Omental fat pad (tissue), 4 donors: ENCODE measurements at places on chromosomes 1 and 21.

DNA sequence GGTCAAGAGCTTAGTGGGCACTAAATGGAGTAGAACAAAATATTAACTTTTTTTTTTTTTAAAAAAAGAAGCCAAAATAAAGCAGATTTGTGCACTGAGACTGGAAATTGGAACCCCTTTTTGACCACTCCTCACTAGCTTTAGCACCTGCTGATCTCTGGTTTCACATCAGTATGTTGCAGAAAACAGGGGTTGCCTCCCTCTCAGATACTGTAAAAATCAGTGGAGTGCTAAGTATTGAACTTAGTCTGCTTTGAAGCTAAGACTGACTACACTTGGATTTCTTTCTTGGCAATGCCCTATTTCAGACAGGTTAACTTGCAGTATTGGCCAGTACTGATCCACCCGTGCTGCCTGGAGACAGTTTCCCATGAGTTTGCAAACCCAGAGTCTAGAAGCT is 2.7 kb upstream of the KIAA0040 start:
- no peak for DNase-seq

DNA sequence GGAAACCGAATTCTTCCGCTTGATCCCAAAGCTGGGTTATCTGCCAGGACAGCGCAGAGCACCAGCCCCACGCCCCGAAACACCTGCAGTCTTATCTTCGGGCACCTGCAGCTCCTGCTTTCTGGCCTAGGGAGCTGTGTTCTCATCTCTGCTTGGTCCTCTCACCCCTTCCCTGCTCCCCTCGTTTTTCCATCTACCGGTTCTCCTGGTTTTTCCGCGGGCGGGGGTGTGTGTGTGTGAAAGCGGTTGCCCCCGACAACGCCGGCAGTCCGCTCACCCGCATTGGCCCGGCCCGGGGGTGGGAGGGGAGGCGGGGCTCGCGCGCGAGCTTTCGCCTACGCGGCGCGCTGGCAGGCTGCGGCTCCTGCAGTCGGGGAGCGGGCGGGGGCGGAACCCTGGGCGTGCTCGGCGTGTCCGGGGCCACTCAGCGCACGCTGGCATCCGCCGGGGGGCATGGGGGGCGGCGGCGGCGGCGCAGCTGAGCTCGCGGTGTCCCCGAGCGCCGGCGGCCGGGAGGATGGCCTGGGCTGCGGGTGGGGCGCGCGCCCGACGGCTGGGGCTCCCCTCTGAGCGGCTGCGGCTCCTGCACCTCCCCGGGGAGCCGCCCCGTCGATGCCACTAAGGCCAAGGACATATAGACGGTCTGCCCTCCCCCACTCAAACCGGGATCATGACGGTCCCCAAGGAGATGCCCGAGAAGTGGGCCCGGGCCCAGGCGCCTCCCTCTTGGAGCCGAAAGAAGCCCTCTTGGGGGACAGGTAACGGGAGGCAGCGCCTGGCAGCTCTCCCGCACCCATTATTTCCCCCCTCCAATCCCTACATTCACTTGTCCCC is 3.2 kb downstream of the ATP8B2 start:
- DNase-seq, result peak; percentile 66

DNA sequence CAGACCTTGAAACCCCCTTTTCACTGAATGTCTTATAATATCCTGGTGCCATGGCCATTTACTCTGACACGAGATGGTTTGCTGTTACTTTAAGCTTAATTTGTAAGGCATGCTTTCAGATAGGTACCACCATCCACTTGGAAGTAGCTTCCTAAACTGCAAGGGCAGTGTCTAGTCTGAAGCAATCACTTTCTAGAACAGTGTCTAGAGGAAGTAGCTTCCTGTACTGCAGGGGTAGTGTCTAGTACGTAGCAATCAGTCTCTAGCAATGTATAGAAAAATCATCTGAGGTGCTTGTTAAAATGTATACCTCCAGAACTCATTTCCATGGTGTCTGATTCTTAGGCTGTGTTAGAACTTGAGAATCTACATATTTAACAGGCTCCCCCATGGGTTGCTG is 42.5 kb downstream of the ZBTB40 start:
- DNase-seq, result no peak

DNA sequence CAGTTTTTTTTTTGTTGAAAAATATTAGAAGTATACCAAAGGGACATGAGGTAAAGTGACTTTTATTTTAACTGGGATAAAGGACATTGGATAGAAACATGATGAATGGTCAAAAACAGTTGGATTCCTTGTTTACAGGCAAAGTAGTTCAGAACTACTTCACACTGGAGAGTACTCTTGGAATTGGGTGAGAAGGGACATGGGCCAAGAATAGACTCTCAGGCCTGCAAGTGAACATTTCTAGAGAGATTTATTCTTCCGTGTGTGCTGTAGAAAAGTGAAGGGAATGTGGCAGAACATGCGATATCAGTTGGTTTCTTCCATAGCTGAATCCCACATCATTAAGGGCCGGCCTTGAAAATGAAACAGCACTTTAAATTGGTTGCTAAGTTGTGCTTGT is 290.5 kb downstream of the ADGRL2 start:
- no peak for DNase-seq

GRCh38 chr1:52454779-52455178 is 50.4 kb downstream of the PRPF38A start:
- no peak for DNase-seq

DNA sequence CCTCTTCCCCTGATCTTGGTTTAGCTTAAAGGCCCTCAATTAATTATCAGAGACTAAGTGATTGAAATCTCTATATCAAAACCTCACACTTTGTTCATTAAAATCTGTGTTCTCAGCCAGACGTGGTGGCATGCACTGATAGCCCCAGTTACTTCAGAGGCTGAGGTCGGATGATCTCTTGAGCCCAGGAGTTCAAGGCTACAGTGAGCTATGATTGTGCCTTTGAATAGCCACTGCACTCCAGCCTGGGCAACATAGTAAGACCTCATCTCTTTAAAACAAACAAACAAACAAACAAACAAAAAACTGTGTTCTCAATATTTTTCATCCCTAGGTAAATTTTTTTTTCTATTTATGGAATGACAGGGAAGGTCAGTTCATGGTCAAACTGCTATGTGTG is 18.7 kb downstream of the TRMT13 start:
- no peak for DNase-seq

DNA sequence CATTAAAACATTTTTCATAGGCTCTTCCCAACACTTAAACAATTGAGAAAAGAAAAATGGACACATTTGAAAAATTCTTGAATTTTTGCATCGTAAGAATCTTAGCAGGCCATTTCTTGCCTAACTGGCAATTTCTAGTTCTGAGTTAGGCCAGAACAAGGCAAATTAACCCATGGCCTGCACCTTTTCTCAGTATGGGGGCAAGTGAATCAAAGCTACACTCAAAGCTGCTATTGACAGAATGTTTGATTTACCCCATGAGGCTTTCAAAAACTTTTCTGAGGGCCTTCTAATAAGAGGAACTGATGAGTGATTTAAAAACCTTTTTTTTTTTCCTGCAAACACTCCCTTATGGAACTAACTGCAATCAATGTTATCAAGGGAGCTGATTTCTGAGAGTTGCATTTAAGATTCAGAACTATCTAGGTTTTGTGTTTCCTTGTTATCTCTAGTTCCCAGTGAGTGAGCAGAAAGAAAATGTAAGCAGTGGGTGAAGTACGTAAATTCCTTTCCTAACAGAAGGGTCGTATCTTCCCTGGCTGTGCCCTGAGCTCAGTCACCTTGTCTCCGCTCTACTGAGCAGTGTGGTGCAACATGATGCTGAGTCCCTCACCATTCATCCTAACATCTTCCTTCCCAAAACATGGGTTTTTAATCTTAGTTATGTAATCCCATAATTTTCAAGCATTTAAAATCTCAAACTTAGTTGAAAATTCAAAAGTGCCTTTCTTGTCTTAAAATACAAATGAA is 353.7 kb downstream of the DPYD start:
- no peak for DNase-seq

GRCh38 chr1:89727517-89728312 is 93.1 kb upstream of the LRRC8D start:
- no peak for DNase-seq

GRCh38 chr1:98280049-98280448 is 359.2 kb upstream of the DPYD start:
- DNase-seq, result no peak

- DNase-seq, result no peak
Observed at GRCh38 chr1:8580566-8580965, 236.9 kb downstream of the RERE start.

DNA sequence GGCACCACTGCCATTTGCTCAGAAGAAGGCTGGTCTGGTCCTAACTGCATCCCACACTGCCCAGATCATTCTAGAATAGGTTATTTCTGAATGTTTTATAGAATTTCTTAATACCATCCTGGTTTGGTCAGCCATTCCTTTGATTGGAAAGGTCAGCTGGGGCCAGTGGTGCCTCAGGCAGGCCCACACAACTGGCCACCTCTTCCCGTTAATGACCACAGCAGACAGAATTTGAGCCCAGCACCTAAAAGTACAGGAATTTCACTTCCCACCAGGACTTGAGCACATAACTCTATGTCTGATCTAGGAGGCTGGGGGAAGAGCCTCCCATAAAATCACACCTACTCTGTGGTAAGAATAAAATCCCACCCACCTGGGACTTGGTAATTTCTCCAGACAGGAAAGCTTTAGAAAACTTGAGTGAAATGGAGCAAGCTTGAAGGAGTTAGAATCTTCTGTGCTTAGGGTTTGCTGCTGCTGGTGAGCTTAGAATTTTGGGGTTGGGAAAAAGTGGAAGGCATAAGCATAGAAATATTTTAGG is 6.6 kb upstream of the PLA2G2C start:
- DNase-seq, result no peak

DNA sequence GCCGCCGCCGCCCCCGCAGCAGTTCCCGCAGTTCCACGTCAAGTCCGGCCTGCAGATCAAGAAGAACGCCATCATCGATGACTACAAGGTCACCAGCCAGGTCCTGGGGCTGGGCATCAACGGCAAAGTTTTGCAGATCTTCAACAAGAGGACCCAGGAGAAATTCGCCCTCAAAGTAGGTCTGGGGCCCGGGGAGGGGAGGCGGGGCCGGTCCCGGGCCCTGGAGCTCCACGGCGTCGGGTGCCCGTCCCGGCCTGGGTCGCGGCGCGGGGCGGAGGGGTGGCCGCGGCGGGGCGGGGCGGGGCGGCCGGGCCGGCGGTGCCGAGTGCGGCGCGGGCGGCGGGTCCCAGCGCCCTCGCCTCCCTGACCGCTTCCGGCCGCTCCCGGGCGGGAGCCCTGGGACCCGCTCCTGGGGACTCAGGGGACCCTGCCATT is 646 bp downstream of the MAPKAPK2 start:
- DNase-seq, result no peak

DNA sequence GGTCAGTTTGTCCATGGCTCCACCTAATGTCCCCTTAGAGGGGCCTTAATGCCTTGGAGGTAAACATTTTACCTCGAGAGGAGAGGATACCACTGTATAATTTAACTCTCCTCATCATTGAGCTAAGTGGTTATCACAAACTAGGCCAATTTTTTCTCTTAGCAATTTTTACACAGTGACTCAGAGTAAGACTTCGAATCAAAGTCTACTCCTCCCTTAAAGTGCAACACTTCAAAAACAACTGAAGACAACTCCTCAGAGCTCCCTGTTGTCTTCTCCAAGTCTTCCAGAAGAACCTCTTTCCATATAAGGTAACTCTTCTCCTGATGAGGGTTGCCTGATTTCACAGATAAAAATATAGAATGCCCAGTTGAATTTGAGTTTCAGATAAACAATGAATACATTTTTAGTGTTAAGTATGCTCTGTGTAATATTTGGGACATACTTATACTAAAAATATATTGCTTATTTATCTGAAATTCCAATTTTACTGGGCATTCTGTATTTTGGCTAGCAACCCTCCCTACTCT is 4.9 kb upstream of the PTGFRN start:
- DNase-seq, result no peak
